ENCODE measurements at places on chromosomes 12 and 14.

GRCh38 chr12:3832738-3833137, 40.5 kb downstream of the PARP11 start:
- DNase-seq = no peak

DNA sequence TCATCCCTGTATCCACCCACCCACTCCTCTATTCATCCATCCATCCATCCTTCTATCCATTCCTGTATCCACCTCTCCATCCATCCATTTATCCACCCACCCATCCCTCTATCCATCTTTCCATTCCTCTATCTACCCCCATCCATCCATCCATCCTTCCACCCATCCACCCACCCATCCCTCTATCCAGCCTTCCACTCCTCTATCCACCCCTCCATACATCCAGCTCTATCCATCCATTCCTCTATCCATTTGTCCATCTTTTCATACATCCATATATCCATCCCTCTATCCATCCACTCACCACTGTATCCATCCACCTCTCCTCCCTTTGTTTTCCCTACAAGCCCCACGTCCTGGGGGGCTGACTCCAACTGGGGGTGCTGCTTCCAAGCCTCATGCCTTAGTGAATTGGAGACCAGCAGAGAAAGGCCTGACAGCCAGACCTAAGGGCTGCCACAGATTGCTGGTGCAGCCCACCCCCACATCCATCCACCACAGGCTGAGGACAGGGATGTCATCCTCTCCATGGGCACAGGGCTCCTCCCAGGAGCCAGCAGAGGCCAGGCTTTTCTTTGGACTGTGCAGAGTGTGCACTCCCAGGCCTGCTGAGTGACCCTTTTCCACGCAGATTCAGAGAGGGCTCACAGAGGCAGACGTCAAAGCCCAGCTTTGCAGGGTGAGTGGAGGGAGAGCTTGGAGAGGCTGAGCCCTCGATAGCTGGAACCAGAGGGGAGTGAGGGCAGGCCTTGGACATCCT, 18.9 kb upstream of the GPR132 start:
- no peak for DNase-seq

GRCh38 chr14:86847140-86847539, 1145.8 kb downstream of the GALC start:
- no peak for DNase-seq

DNA sequence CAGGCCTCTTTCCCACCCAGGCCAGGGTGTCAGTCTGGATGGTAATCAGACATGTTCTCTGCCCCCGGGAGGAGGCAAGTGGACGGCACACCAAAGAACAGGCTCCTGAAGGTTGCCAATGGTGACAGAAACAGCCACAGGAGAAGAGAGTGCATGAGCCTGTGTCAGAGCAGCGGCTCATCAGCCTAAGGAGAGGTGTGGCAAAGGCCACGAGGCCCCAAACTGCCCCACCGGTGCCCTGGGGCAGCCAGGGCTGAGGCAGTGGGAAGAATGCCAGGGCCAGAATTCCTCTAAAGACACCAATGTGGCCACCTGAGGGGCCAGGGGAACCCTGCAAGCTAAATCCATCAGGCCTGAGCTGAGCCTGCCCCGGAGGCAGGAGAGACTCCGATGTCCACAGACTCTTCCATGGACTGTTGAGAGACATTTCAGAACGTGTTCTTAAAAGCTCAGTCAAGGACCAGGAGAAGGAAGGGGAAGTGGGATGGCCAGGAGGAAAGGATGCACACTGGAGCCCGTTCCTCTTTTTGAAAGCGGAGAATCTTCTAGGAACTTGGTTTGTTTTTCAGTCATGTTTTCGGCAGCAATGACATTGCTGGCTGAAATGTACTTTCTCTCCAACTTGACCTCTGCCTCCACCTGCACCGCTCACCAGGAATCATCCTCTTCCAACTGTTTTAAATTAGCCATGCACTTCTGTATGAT, 176.3 kb upstream of the FKBP4 start:
- no peak for DNase-seq

DNA sequence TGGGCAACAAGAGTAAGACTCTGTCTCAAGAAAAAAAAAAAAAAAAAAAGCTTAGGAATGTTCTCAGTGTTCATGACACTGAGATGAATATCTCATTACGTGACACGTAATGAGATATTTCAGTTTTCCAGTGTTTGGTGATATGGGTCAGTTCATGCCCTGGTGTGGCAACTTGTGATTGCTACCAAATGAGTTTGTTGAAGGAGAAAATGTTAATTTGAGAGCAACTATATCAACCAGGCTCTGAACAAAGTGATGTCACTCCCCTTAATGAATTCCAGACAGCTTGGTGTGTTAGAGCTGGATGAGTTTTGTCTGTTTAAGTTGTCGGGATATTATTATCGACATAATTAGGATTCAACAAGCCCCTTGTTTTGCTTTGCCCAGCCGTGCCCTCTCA, 211.7 kb downstream of the DPF3 start:
- no peak for DNase-seq

DNA sequence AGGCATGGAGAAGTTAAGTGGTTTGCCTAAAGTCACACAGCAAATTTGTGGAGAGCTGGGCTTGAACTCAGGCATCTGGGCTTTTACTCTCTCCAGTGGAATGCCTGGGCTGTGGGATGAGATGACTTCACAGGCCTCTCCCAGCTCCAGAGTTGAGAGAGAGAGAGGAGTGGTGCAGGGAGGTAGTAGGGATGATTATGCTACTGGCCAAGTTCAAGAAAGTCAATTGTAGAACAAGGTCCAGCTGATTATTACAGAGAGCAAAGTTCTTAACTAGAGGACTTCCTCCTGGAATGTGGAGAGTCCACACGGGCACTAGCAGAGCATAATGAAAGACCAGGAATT, 769 bp upstream of the EMP1 start:
- DNase-seq = no peak

GRCh38 chr12:39012870-39013269, 107.5 kb upstream of the CPNE8 start:
- DNase-seq = no peak

DNA sequence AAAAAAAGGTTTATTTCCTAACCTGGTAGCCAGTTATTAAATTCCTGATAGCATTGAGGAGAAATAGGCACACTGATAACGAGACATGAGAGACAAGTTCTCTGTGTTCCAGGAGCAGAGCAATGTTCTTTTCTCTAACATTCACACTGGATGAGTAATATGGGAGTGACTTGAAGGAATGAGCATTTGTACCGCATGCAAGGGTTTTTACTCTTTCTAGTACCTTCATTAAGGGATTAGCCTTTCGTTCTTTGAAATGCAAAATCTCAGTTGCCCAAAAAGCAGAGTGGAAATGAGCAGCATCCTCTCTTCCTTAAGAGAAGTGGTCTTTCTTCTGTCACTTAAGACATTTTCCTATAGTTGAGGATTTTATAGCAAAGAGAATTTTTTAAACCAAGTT, 54.7 kb downstream of the FGD4 start:
- no peak for DNase-seq

DNA sequence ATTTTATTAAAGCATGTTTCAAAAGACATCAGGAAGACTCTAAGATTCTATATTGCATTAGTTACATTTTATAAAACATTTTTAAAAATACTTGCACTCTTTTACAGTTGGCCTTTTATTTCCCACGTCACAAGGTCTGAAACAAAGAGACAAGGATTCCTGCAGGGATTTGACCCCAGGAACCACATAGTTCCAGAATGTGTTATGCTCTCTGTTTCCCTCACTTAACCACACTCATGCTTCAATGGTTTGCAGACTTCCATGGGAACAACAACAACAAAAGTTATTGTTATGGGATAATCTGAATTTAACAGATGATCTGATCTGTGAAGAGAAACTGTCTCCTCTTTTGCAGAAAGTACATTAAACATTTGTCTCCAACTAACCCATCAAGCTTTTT, 104.3 kb upstream of the PPFIA2 start:
- DNase-seq = no peak

DNA sequence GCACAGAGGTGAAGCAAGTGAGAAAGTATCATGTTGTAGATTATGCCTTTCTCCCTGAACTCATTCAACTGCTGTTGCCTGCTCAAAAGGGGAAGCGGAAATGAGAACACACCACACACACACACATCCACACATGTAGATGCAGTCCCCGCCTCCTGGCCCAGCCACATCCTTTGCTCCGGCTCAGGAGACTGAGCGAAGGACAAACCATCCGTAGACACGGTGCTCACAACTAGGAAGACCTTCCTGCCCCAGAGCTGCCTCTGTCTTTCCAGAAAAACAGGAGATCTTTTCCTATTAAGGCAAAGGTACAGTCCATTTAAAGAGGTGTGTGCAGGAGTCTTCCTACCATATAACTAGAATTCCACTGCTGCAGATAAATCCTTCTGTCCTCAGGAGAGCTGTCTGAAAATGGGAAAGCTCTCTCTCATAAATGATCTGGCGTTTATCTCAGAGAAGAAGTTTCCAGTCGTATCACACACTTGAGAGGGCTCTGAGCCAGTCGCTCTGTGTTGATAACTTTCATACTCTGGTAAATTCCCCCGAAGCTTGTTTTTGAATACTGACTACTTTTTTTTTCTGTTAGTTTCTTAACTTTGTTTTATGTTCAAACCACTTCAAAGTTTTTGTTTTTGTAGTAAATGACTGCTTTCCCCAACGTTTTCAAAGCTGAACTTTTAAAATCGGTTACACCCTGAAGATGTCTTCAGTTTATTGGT, at the start of gene TESPA1:
Gene TESPA1, minus strand, starts transcription at position 105 of the 719 bp plus-strand sequence. CDS start 10,200 bp downstream, outside the sequence.
- peak; percentile 61 for DNase-seq

DNA sequence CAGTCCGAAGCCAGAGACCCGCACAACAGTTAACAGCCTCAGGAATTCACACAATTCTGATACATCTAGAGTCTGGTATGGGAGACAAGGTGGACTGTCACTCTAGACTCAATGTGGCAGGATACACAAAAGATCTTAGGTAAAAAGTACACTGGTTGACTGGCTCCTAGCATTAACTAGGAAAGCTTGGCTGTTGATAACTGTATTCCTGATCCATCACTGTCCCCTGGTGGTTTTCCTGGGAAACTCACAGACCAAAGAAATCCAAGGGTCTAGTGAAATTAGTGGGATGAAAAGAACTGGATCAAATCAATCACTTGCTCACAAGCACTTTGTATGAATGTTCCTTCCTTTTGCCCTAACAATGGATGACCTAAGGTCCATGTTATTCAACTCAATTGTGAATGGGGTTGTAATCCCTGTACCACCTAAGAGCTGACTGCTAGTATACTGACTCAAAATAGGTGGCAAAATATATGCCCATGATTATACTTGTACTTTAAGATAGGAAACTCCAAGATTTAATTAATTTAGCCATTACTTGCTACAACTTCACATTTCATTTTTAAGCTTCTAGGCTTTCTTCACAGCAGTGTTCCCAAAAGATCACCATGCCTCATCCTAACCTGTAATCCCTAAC, 14.0 kb downstream of the NPC2 start:
- DNase-seq = no peak

GRCh38 chr14:24310265-24310645, 315 bp downstream of the LTB4R2 start:
- DNase-seq = no peak

DNA sequence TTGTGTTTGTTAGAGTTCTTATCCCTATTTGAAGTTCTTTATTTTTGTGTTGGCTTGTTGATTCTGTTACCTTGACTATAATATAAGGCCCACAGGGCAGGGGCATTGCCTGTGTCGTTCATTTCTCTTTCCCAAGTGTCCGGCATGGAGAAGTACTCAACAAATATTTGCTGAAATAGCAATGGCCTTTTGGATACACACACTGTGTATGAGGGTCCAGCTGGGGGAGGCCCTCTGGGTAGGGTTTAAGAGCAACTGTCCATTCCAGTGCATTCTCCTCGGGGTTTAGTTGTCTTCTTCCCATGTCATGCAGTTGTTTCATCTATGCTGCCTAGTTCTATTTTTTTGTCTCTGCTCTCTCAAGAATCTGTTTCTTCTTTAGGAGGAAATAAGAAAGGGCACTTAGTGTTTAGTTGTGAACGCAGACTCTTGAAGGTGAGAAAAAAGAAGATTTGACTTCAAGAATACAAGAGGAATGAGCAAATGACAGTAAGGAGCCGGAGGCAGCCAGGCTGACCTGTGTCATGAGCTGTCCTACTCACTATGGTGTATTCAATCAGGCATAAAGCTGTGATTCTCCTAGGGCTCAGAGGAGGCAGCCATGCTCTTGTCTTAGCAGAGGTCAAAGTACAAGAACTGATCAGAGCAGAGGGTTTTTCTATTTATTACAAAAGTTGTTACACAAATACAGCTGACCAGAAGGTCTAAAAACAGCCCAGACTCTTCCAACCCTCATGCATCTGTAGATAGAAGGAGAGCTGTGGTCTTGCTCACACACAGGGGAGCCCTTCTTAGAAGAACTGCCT, 10.2 kb downstream of the ERG28 start:
- no peak for DNase-seq

- no peak for DNase-seq
Measured at GRCh38 chr12:70661466-70662161, 24.4 kb upstream of the PTPRB start.

GRCh38 chr14:93870377-93870776, 56.8 kb upstream of the FAM181A start:
- no peak for DNase-seq

DNA sequence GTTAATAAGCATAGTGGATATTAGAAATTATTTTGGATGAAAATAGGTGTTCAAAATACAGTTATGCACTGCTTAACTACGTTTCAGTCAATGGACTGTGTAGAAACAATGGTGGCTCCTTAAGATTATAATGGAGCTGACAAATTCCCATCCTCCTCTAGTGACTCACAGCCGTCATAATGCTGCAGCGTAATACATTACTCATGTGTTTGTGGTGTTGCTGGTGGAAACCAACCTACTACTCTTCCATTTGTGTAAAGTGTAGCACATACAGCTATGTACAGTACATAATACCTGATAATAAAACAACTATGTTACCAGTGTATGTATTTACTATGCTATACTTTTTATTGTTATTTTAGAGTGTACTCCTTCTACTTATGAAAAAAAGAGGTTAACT, 111.2 kb upstream of the TMCC3 start:
- DNase-seq = peak; percentile 3

DNA sequence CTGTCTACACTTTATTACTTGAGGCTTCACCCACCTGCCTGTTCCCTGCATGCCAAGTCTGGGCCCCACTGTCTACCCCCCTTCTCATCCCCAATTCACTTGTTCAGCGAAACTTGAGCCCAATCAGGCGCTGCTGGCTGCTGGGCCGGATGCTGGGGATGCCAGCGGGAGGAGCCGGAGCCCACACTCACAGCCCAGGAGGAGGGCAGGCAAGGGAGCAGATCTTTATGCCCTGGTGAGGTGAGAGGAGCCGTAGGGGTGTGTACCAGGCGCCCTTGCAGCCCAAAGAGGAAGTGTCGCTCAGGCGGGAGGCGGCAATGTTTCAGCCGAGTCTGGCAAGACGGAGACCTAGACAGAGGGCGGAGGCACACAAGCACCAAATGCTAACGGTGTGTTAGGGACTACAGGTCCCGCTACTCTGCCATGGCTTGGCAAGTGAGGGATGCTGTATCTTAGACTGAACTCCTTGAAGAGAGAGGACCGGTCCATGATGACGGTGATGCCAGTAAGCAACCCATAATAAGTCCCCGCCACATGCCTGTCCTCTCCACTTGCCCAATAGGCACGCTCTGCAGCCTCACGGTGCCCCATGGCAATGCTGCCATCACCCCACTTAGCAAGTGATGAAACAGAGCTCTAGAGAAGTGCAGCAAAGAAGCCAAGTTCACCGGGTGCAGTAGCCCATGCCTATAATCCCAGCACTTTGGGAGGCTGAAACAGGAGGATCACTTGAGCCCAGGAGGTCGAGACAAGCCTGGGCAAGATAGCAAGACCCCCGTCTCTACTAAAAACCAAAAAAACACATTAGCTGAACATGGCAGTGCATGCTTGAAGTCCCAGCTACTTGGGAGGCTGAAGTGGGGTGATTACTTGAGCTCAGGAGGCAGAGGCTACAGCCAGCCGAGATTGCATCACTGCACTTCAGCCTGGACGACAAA, 41.6 kb downstream of the LRRC74A start:
- no peak for DNase-seq
